Epithelial cell of prostate (primary cell): ENCODE measurements at places on chromosomes 6 and 20.

GRCh38 chr6:133682506-133683307 is 206.2 kb upstream of the TCF21 start:
- DNase-seq: no peak

GRCh38 chr6:85574932-85575598 is 18.6 kb downstream of the SNX14 start:
- peak; percentile 68 for DNase-seq

- no peak for DNase-seq
Observed at GRCh38 chr20:3825526-3825925, 5.2 kb downstream of the AP5S1 start.

DNA sequence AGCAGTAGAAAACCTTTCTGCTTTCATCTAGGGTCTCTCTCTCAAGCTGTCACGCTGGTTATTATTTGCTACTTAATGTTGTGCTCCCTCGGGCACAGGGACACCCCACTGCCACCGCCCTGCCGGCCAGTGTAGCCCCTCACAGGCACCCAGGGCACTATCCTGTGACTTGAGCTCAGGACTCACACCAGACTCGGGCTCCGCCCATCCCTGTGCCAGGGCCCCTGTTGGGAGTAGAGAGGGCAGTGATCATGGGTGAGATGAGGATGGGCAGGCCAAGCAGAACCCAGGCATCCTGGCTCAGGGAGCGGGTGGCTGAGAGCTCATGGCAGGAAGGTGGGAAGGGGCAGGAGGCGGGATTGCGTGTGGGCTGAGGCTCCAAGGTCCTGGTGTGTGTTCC is 371.9 kb downstream of the ZFAND3 start:
- DNase-seq: no peak

GRCh38 chr20:3795511-3796468 is at the start of gene CDC25B:
Gene CDC25B (plus strand): TSS chr20:3796310. CDS start chr20:3796532, 222 bp downstream.
- DNase-seq: no peak

DNA sequence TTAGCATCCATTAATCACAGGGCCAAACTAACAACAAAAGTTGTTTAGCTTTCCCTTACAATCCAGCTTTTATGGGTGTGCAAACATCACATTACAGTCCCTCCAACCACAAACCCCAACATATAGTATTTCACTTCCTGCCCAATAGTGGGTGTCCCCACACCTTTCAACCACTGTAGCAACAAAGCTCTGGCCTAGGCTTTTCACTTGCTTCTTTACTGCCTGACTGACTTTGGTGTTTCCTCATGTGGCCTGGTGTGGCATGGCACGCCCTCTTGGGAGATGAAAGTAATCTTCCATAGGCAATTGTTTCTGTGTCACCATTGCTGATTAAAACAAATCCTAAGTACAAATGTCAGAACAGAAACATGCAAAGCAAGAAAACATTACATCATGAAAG is 46.3 kb downstream of the MCM8 start:
- no peak for DNase-seq

DNA sequence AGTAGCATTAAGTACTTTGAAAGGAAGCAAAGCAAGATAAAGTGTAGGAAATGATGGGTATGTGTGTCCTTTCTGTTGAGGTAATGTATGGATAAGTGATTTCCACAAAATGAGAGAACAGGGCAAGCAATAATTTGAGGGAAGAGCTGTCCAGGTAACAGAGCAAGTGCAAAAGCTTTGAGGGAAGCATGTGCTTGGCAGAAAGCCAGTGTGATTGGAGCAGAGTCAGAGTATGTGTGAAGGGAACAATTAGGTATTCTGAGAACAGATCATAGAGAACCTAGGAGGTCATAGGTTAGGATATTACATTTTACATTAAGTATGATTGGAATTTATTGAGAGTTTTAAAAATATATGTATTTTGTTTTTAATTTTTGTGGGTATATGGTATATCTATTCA is 30.2 kb upstream of the MAN1A1 start:
- DNase-seq: no peak

DNA sequence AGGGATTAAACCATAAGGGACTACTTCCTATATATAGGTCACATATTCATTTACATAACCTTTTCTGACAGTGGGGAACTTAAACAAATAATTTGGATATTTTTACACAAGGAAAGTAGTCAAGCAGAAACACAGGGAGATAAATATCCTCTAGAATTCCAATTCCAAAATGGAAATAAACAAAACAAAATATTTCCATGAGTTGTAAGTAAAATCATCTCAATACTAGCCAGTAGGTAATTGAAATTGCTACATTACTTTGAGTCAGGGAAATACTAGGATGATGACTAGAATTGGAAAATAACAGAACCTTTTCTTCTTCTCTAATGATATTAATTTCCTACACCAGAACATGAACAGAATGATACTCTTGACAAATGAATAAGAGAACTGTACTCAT is 1308.1 kb upstream of the GJE1 start:
- no peak for DNase-seq
